A549 treated with CORT108297 at 1 μM for 4 hours (cell line): ENCODE measurements at places on chromosomes 2 and 18. TPM values are rescaled to one million over a fixed set of nuclear protein-coding genes. Genes with fewer than 3 reads are reported as not detected.

ANKRD30B gene
- 0.02 to 0.03 TPM (median 0.02 TPM) in 3 of 5 replicates, not detected in the others for total RNA-seq

ADCYAP1 gene
- total RNA-seq = not detected in 5 replicates

GNLY gene
- 0.08 TPM in 1 of 5 replicates, not detected in the others for total RNA-seq

GCG gene
- not detected in 5 replicates for total RNA-seq

PRKCE gene
- total RNA-seq = 7.7 to 10.5 TPM (median 9.2 TPM) in 5 replicates

CIAO1 gene
- 74.5 to 94.5 TPM (median 91.0 TPM) in 5 replicates for total RNA-seq

ALPP gene
- total RNA-seq = 0.59 to 0.81 TPM (median 0.74 TPM) in 5 replicates

PDCD1 gene
- total RNA-seq = not detected in 5 replicates

ACVR1C gene
- 0.02 TPM in 3 of 5 replicates, not detected in the others for total RNA-seq

EPHA4 gene
- total RNA-seq = 0.49 to 1.1 TPM (median 0.72 TPM) in 5 replicates

REG3G gene
- total RNA-seq = not detected in 5 replicates

PLB1 gene
- total RNA-seq = 1.1 to 2.0 TPM (median 1.8 TPM) in 5 replicates

SH3BP4 gene
- total RNA-seq = 31.6 to 37.3 TPM (median 34.5 TPM) in 5 replicates

ITGB6 gene
- 0.89 to 1.5 TPM (median 1.1 TPM) in 5 replicates for total RNA-seq

DNAH7 gene
- 0.78 to 1.2 TPM (median 0.96 TPM) in 5 replicates for total RNA-seq

LYPD6B gene
- 0.12 TPM in 1 of 5 replicates, not detected in the others for total RNA-seq

UGT1A4 gene
- 0.06 to 0.08 TPM (median 0.07 TPM) in 3 of 5 replicates, not detected in the others for total RNA-seq

UGT1A7 gene
- total RNA-seq = 3.9 to 6.3 TPM (median 4.3 TPM) in 5 replicates

ESPNL gene
- total RNA-seq = 0.12 to 0.36 TPM (median 0.22 TPM) in 5 replicates

C2orf78 gene
- total RNA-seq = not detected in 5 replicates

TUBB8B gene
- total RNA-seq = 0.07 TPM in 1 of 5 replicates, not detected in the others

INHA gene
- total RNA-seq = 0.35 to 0.73 TPM (median 0.48 TPM) in 5 replicates

RBKS gene
- 7.3 to 8.8 TPM (median 7.9 TPM) in 5 replicates for total RNA-seq

RFX8 gene
- total RNA-seq = not detected in 5 replicates

DSG1 gene
- not detected in 5 replicates for total RNA-seq

ARL4C gene
- 81.3 to 97.5 TPM (median 84.1 TPM) in 5 replicates for total RNA-seq

SKA1 gene
- 11.4 to 14.9 TPM (median 12.0 TPM) in 5 replicates for total RNA-seq

TRABD2A gene
- total RNA-seq = 8.2 to 11.5 TPM (median 9.9 TPM) in 5 replicates
